ENCODE measurements at places on chromosomes 4 and X.

DNA sequence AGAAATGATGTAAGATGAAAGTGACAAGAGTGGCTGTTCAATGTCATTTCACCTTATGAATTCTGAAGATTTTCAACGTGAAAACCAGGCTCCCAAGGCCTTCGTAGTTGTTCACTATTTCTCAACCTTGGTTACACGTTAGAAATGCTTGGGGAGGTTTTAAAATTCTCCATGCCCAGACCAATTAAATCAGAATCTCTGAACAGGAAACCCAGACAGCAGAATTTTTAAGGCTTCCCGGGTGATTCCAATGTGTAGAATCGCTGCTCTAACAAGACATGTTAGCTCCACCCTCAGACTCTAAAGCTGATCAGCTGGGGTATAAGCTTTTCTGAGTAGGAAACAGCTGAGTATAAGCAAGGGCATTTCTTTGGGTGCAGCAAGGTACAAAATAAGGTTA, 160.4 kb upstream of the TET2 start:
- DNase-seq: no peak

GRCh38 chr4:183751106-183751505, 92.0 kb downstream of the TRAPPC11 start:
- DNase-seq: no peak

- DNase-seq: no peak
Observed at GRCh38 chr4:168876106-168876505, 133.9 kb downstream of the CBR4 start.

GRCh38 chrX:15522464-15522863, 21.9 kb downstream of the BMX start:
- DNase-seq: no peak

- DNase-seq: peak; percentile 96
Observed at GRCh38 chr4:139083956-139084803, 68.6 kb downstream of the NOCT start.

- DNase-seq: peak; percentile 60
Observed at GRCh38 chr4:4848540-4848939, 10.9 kb upstream of the MSX1 start.

DNA sequence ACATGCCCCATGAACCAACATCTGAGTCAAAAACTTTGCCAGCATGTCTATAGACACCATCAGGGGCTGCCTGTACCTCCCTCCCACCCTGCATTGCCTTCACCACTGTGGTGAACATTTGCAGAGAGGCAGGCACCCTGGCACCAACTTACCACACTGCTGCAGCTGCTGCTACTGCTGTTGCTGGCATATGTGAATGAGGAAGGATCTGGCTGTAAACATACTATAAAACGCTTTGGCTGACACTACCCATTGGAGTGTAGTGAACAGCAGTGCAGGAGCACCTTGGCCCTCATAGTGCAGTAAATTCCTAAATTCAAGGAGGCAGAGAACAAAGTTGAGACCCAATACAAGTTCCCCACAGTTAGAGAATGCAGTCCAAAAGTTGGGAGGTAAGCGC, 90.6 kb upstream of the SPIN4 start:
- DNase-seq: no peak

DNA sequence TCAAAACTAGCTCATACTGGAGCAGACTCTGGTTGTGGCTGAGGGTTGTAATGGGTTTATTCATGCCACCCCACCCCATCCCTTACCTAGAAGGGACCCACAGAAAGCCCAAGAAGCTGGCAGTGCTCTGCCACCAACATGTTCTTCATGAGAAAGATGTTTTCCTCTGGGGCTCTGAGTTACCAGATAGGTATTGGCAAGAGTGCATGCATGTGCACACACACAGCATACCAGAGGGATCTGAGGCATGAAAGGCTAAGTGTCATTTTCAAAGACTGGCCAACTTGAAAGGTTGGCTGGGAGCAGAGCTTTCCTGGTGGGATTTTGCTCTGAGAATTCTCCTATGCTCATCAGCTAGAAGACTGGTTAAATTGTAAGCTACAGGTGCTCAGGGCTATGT, 65.2 kb downstream of the PHOX2B start:
- DNase-seq: no peak

DNA sequence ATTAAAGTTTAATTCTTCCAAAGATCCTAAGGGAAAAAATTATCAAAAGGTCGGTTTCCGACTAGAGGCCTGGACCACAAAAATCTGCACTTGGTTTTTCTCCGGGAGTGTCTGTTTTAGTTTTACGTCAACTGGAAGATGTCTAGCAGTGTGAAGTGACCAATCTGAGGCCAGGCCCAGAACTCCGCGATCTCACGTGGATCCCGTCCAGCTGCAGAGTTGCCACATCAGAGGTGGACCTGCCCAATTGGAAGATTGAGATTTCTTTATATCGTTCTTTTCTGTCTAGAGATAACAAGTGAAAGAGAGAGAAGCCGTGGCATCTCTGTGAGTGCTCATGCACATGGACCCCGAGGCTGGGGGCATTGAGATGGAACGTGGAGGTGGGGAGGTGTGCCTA, 115.8 kb downstream of the AFF1 start:
- no peak for DNase-seq

GRCh38 chr4:32172086-32172485, 1451.9 kb downstream of the PCDH7 start:
- no peak for DNase-seq

- DNase-seq: no peak
Observed at GRCh38 chr4:26584725-26585124, 841 bp downstream of the TBC1D19 start.

DNA sequence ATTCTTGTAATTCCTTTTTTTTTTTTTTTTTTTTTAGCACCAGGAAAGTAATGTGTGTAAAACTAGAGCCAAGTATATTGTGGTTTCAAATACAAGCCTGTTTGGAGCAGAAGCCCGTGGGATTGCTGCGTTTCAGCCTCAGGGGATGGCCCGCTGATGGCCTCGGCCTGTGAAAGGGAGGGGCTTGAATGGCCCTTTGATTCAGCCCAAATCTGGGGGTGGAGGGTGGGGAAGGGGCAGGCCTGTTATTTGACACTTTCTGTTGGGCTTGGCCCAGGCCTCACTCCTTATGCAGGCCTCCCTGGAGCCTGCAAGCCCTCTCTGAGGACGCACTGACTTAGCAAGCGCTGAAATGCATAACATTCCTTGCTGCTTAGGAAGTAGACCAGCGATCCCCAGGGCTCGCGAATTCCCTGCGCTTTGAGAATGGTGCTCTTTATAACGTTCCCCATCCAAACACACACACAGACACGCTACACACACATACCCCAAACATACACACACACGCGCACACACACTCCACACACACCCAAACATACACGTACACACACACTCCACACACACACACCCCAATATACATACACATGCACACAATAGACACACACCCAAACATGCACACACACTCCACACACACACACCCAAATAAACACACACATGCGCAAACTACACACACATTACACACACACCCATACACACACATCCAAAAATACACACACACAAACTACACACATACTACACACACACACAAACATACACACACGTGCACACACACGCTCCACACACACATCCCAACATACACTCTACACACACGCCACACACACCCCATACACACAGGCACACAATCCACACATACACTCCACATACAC, 29.6 kb downstream of the TLR10 start:
- DNase-seq: peak; percentile 100

DNA sequence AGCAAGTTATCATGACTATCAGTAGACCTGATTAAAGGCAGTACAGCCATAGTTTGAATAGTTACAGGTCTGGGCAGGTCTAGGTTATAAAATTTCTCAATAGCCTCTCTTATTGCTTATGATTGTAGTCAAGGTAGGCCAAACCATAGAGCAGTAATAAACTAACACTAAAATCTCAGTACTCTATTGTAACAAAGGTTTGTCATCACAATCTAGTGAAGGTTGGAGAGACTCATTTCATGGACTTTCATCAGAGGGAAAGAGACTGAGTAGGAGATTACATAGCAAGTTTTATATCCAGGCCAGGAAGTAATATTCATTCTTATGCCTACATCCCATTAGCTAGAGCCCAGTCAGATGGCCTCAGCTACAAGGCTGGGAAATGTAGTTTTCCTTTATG, 141.0 kb downstream of the ASB9 start:
- DNase-seq: no peak

GRCh38 chrX:135977611-135978010, 3.8 kb upstream of the MMGT1 start:
- no peak for DNase-seq

DNA sequence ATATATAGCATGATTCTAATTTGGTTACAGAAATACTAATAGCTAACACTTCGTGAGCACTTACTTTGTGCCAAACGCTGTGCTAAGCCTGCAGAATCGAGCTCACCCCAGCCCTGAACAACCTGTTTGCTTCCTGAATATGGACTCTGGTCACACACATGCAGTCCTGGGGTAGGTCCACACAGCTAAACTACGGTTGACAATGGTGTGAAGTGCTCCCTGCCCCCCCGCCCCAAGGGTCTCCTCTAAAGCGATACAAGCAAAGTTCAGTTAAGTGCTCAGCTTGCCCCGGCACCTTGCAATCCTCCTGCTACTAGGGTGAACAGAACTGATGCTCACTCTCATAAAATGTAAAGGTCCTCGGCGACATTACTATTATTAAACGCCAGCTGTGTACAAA, 879 bp downstream of the FOXP3 start:
- no peak for DNase-seq

- no peak for DNase-seq
Observed at GRCh38 chr4:8084712-8085490, 73.7 kb downstream of the ABLIM2 start.

- no peak for DNase-seq
Observed at GRCh38 chr4:175930471-175930870, 118.4 kb upstream of the GPM6A start.

- no peak for DNase-seq
Observed at GRCh38 chrX:35625714-35626113, 172.4 kb upstream of the MAGEB16 start.

DNA sequence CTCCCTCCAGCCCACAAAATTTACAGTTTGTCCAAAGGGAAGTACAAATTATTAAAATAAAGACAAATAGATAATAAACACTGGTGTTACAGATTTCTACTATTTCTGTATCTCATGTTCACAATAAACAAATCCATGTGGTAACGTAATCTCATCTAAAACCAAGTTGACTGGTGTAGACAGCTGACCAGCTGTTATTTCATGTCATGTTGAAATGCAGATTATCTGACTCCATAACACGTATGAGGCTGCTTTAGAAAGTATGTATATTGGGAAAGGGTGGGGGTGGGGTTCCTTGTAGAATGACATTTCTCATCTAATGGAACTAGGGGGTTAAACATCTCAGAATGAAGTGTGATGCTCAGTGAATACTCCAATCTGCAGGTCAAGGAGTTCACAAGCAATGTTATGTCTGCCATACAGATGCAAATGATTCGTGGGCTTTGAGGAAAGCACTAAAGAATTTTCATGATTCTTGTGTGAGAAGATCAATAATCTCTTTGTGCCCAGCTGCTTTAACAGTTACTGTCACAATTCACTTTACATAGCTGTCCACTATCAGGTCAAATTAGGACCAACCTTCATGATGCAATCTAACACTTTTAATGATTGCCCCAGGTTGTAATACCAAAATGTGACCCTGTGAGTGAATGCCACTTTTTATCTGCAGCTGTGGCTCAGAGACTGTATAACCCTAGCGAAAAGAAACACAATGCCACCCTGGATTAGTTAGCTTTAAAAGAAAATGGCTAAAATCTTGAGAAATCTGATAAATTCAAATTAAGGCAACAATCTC, 114.0 kb downstream of the ENOX2 start:
- DNase-seq: no peak

- DNase-seq: peak; percentile 65
Observed at GRCh38 chr4:55312489-55313101, 33.4 kb upstream of the SRD5A3 start.

GRCh38 chrX:87468941-87469340, 48.7 kb upstream of the KLHL4 start:
- no peak for DNase-seq

- DNase-seq: no peak
Observed at GRCh38 chrX:123230798-123231197, 46.7 kb downstream of the GRIA3 start.

GRCh38 chr4:4772534-4772933, 86.9 kb upstream of the MSX1 start:
- DNase-seq: no peak

DNA sequence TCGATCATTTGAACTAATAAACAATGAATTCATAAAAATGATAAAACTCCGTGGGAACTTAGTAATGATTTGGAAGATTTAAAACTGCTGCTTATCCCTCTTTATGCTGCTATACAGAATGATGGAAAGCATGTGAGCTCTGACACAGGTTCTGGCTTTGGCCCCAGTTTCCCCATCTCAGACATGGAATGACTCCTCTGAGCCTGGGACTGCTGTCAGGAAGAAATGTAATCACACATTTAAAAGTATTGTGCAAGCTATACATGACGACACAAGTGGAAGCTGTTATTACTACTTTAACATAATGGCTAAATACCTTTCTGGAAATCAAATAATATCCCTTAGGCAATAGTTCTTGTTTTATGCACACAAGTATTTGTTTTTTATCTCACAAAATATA, 161.7 kb downstream of the DCHS2 start:
- DNase-seq: no peak

DNA sequence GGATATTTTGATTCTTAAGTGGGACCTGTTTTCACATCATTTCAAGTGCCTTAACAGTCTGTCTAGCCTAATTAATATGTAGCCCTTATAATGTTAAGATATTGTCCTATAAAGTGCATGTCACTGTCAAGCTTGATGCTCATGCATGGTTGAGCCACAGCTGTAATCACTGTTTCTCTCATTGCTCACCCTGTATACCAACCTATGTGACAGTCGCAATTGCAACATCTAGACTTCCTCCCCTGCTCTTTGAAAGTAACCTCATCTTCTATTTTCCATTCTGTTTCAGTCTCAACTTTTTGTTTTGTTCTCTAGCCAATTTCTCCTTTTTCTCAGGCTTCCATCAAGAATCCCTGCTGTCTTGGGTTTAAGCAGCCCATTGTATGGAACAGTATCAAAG, 24.4 kb upstream of the MSL3 start:
- DNase-seq: no peak

DNA sequence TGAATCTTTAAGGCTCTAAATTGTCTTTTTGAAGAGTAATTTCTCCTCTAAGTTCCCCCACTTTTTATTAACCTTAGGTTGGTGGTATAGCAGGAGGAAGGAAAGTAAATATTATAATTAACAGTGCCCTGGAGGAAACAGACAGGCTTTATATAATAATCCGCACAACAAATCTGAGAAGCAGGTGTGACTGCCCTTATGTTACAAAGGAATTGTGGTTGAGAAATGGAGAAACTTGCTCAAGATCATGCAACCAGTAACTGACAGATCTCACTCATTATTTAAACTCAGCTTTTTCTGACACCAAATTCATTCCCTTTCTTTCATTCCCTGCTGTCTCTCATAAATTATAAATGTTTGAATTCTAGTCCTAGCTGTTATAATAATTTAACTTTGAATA, 282.0 kb downstream of the PPP3CA start:
- DNase-seq: no peak

- DNase-seq: no peak
Observed at GRCh38 chr4:156473151-156473550, 498.4 kb downstream of the PDGFC start.

DNA sequence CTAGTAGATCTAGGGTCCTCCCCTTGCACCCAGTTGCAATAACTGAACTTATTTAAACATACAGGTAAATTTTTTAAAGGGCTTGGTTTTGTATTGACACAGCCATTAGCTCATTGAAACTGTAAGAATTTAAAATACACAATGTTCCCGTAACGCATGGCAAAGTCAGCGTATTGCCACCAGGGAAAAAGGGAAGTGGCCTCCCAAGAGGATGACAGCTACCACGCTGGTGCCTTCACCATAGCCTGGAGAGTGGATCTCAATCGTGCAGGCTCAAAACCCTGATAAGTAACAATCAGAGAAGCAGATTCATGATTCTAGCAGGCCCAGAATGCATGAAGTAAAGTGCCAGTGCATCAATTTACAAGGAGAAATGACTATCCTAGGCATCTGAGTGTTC, 49.4 kb upstream of the RELL1 start:
- no peak for DNase-seq
